ENCODE measurements at places on chromosomes 4 and X.
A peak's percentile ranks its signal among the peaks of the same experiment; 100 is the strongest.

DNA sequence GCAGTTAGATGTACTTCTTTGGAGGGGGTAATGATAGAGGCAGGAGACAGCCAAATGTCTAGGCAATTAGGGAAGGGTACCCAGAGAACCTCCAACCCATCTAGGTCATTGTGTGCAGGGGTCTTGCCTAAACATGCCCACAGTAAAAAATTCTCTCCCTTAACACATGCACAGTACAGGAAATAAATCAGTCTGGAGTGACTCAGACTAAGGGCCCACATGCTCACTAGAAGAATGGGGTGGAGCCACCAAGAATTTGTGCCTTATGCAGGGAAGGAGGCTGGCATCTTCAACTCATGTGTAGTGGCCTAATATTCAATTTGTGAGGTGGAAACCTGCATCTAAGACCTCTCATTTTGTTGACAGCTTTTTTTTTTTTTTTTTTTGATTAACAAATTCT is 945.3 kb upstream of the GRIA3 start:
- DNase-seq, result no peak

DNA sequence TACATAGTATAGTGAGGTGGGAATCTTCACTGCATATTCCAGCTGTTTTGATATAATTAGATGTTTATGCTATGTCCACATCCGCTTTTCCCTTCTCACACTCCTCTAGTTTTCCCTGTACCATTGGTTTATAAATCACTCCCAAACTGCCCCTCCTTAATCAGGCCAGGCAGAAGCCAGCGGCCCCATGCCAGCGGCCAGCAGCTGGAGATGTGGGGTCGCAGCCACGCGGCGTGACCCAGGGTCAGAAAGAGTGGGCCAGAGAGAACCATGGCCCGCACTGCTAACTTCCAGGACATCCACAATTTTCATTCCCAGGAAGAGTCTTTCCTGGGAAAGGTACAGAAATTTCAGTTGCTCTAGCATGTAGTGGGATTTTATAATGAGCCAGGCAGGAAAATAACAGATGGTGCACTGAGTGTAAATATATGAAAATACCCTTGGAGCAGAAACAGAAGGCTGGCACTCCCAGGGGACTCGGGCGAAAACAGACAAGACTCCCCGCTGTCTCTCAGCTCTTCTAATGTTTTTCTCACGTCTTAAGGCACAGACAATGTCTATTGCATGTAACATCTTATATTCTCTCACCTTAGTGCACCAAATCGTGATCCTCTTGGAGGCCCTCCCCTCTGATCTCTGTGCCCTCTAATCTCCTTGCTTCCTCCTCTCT is 145.9 kb upstream of the ZFP42 start:
- DNase-seq, result no peak

DNA sequence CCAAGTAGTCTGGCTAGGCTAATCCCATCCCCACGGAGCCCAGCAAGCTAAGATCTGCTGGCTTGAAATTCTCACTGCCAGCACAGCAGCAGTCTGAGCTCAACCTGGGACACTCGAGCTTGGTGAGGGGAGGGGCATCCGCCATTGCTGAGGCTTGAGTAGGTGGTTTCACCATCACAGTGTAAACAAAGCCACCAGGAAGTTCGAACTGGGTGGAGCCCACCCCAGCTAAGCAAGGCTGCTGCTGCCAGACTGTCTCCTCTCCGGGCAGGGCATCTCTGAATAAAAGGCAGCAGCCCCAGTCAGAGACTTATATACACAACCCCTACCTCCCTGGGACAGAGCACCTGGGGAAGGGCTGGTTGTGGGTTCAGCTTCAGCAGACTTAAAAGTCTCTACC is 639.6 kb downstream of the IQCM start:
- no peak for DNase-seq

GRCh38 chr4:17366496-17366895 is 145.4 kb downstream of the QDPR start:
- DNase-seq, result no peak

DNA sequence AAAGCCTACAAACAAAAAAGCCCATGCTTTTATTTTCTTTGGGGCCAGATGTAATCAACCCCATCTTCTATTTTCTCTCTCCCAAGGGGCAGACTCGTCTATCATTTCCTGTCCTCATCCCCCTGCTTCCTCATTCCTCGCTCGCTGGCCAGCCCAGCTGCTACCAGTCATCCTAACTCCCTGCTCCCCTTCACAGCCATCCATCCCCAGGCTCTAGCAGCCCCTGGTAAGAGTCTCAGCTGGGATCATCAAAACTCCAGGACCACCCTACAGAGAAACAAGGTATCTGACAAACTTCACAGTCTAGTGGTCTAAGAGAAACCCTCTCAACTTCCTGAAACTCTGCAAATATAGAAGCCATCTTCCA is 23.6 kb downstream of the SH3KBP1 start:
- no peak for DNase-seq

DNA sequence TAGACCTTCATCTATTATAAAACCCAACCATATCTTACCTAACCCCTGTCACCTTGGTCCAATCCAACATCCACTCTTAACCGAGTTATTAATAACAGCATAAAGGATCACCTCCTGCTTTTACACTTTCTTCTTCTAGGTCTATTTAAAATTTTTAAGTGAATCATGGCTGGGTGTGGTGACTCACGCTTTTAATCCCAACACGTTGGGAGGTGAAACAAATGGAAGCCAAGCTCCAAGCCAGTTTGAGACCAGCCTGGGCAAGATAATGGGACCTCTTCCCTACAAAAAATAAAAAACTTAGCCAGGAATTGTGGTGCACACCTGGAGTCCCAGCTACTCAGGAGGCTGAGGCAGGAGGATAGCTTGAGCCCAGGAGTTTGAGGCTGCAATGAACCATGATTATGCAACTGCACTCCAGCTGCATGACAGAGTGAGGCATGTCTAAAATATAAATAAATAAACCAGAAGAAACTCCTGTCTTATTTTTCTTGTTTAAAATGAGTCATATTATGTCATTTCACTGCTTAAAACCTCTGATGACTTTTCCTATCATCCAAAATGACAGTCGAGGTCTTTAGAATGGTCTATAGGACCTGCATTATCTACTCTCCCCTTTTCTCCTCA is 188.4 kb downstream of the GASK1B start:
- no peak for DNase-seq

- no peak for DNase-seq
Measured at GRCh38 chr4:89371614-89372013, 64.0 kb upstream of the GPRIN3 start.

GRCh38 chr4:123363729-123364128 is 32.9 kb upstream of the SPRY1 start:
- no peak for DNase-seq

- peak; percentile 7 for DNase-seq
Measured at GRCh38 chr4:121785479-121785878, 15.6 kb upstream of the EXOSC9 start.

All from putamen (tissue), 1 donor.